ENCODE measurements at places on chromosomes 4 and X.

- no peak for DNase-seq
These were observed 93.5 kb upstream of the AFAP1 start for GRCh38 chr4:8033067-8033755.

GRCh38 chr4:159358226-159358625 is 255.3 kb downstream of the RAPGEF2 start:
- DNase-seq, result no peak

GRCh38 chr4:52574036-52574435 is 85.1 kb downstream of the USP46 start:
- no peak for DNase-seq

DNA sequence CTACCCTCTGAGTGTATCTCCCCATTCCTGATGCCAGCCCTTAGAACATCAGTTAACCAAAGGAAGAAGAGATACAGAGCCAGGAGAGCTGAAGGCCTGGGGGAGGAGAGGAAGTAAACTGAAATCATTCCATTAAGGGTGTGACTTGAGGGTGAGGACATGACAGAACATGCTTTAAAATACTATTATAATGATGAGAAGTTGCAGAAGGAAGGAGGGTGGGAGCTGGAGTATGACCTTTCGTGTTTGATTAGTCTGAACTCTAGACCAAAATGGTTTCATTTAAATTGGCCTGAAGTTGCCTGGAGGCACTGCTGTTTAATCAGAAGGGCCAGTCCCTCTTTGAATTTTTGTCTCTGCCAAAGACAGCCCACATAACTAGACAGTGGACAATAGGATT is 11.4 kb downstream of the INTS6L start:
- no peak for DNase-seq

DNA sequence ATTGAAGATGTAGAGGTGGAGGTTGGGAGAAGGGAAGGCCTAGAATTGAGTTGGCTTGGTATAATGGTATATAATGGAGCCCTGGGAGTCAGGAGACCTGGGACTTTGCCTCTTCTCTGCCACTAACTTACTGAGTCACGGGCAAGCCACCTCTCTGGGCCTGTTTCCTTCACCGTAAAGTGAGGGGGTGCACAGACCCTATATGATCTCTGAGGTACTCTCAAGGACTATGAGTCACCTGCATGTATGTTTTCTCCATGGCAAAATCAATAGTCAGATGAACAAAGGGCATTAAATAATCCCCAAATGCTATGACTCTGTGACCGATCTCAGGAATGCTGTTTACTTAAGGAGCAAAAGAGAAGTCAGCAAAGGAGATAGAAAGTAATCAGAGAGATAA is 5.1 kb downstream of the P2RY4 start:
- DNase-seq, result no peak

GRCh38 chr4:111283066-111283677 is 660.3 kb upstream of the PITX2 start:
- DNase-seq, result no peak

DNA sequence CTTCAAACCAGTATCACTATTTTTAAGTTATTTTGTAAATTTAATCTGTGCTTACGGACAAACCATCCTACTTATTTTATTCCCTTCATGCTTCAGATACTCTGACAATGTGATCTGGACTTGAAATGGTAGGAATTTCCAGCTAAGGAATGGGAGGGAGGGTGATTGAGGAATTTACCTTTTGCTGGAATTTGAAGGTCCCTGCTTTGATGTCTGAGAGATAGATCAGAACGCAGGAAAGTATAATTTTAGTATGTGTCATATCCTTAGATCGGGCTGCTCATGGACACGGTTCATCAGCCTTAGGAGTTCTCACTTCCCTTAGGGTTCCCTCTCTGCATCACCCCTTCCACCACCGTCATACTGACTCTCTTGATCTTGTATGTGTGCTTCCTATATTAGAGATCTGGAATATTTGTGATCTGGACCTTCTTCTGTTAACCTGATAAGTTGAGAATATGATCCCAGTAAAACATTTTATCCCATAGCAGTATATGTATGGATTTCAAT is 16.8 kb downstream of the OCRL start:
- DNase-seq, result no peak

- no peak for DNase-seq
These were observed 103.0 kb downstream of the SYNPO2 start for GRCh38 chr4:118991686-118992085.

- no peak for DNase-seq
These were observed 98.4 kb upstream of the TENM3 start for GRCh38 chr4:182144626-182145333.

- DNase-seq, result no peak
These were observed 53.5 kb downstream of the FAM114A1 start for GRCh38 chr4:38921151-38921550.

GRCh38 chr4:59369229-59369628 is 1830.9 kb upstream of the ADGRL3 start:
- no peak for DNase-seq

GRCh38 chr4:69749771-69750170 is 10.6 kb downstream of the SULT1B1 start:
- no peak for DNase-seq

- no peak for DNase-seq
These were observed 101.1 kb upstream of the CYLC1 start for GRCh38 chrX:83759872-83760271.

GRCh38 chrX:150845091-150845490 is 53.4 kb downstream of the CD99L2 start:
- DNase-seq, result no peak

- no peak for DNase-seq
These were observed 24.2 kb upstream of the SLC2A9 start for GRCh38 chr4:10045481-10045880.

- DNase-seq, result no peak
These were observed 44.6 kb upstream of the MBNL3 start for GRCh38 chrX:132533409-132533808.

GRCh38 chrX:71941776-71942175 is 31.1 kb downstream of the NHSL2 start:
- no peak for DNase-seq

- DNase-seq, result no peak
These were observed 1048.7 kb upstream of the PRKX start for GRCh38 chrX:4762196-4762595.

GRCh38 chr4:7263166-7263565 is 70.8 kb downstream of the SORCS2 start:
- no peak for DNase-seq

DNA sequence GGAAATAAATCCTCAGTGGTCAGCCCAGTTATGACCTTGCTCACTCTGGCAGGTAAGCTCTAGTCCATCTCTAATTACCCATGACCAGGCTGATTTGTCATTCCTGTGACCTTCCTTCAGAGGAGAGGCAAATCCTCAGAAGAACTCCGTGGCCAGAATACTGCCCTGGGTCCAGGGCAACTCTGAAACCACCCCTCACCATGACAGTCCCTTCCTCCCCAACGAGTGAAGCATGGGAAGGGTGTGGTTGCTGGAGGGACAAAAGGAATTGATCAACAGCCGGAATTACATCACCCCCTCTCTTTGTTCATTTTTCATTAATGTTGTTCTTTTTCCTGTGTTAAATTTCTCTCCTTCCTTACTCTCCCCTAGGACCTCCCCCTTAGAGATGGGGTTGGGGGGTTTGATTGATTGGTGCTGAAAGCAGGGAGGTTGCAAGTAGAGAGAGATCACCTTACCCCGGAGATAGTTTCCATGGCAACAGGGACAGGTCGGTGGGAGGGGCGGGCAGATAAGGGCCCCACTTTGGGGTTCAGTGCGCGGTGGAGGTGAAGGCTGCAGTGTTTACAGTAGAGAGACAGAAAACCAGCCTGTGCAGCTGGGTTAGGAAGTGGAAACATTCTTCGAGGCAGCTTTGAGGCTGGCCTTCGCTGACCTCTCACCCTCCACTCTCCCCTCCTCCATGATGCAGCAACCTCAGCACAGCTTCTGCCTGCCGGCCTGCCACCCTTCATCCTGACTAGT is 647.4 kb downstream of the BCOR start:
- no peak for DNase-seq

DNA sequence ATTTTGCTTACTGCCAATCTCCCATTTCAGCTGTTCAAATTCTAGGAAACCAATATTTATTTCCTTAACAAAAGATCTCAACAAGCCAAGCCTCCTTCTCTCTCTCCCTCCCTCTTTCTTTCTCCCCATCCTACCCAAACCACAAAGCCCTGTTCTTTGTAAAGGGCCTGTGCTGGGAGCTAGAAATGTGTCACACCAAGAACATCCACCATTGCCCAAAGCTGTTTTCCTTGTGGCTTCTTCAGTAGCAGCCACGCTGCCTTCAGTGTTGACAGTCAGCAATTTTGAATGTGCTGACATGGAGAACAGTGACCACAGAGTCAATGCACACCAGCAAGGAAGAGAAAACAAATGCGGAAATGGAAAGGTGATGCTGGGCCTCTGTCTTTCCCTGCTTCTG is 203.0 kb downstream of the MAML3 start:
- DNase-seq, result no peak

GRCh38 chr4:86223472-86223871 is 136.4 kb downstream of the MAPK10 start:
- no peak for DNase-seq

DNA sequence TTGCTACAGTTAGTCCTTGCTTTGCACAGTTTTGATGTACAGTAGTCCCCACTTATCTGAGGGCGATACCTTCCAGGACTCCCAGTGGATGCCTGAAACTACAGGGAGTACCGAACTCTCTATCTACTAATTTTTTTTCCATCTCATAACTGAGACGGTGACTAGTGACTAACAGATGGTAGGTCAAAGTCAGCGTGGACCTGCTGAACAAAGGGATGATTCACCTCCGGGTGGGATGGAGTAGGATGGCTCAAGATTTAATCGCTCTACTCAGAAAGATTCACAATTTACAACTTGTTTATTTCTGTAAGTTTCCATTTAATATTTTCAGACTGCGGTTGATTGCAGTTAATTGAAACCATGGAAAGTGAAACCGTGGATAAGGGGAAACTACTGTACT is 655.8 kb downstream of the ZNF674 start:
- no peak for DNase-seq

All from activated naive CD8-positive, alpha-beta T cell treated with anti-CD3 and anti-CD28 coated beads, Interleukin-2, amount 50 U/mL, for 16 hours (primary cell).